ACHN (cell line): ENCODE measurements at places on chromosomes 11 and 22.

- no peak for DNase-seq
Measured at GRCh38 chr11:17439316-17439782, 37.3 kb downstream of the ABCC8 start.

GRCh38 chr11:79667380-79667779, 226.6 kb upstream of the TENM4 start:
- DNase-seq = no peak

- DNase-seq = no peak
Measured at GRCh38 chr11:122750049-122750448, 88.3 kb upstream of the CRTAM start.

DNA sequence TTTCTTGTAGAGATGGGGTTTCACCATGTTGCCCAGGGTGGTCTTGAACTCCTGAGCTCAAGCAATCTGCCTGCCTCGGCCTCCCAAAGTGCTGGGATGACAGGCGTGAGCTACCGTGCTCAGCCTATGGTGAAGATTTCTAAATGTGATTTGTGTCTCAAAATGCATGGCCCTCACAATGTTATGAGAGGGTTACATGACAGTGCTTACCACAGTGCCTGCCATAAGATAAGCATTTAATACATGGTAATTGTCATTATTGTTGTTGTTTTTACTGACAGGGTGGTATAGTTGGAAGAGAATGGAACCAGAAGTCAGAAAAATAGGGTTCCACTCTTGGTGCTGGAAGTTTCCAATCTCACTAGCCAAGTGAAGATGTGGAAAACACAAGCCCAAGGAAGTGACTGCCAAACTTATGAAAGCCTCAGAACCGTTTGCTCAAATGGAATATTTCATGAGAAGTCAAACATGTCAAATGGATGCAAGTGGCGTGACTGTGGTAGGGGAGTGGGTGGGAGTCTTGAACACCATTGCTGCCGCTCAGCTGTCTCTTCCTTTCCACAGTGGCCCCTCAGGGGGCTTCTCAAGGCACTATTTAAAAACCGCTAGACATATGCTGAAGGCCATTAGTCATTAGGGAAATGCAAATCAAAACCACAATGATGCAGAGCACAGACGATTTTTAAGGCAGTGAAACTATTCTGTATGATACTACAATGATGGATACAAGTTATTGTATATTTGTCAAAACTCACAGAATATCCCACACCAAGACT, 29.1 kb upstream of the LMO2 start:
- no peak for DNase-seq

- DNase-seq = peak; percentile 63
Measured at GRCh38 chr22:45263463-45264269, 21.1 kb upstream of the UPK3A start.

DNA sequence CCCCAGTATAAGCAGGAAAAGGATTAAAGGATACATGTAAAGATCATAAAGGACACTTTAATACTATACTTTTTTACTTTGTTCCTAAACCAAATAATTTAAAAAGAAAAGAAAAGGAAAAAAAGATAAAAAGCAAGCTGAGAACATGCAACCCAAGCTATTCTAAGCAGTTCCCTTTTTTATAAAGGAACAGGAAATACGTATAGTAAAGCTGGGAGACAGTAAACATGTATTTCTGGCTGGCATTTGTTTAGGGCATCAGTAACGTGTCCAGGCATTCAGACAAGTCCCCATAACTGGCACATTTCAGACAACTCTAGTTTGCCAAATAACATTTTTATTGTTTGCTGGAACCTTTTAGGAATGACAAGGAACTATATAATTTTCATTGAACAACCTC, 24.9 kb downstream of the BCO2 start:
- DNase-seq = no peak

- no peak for DNase-seq
Measured at GRCh38 chr11:87628957-87629356, 546.3 kb downstream of the RAB38 start.

- DNase-seq = no peak
Measured at GRCh38 chr11:14384338-14384737, 25.4 kb upstream of the RRAS2 start.

DNA sequence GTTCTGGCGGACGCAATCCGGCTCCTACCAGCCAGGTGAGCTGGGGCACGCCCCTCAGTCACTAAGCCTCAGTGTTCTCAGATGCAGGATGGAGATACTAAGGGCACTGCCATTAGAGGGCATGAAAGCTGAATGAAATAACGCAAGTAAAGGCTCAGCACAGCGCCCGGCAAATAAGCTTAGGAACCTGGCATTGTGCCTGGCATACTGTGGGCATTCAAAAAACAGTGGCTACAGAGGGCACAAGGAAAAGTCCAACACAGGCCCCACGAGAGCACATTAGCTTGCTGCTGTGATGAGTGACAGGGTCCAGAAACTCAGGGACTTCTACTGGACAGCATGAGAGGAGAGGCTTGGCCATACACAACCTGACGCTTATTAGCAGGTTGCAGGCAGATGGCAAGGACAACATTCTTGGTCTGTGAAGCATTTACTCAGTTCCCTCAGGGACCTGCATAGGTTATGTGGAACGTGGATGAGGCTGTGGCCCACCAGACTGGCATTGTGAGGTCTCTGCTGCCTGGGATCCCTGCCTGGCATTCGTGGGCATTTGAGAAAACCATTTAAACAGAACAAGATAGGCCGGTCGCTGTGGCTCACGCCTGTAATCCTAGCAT, 12.2 kb downstream of the TXN2 start:
- no peak for DNase-seq

DNA sequence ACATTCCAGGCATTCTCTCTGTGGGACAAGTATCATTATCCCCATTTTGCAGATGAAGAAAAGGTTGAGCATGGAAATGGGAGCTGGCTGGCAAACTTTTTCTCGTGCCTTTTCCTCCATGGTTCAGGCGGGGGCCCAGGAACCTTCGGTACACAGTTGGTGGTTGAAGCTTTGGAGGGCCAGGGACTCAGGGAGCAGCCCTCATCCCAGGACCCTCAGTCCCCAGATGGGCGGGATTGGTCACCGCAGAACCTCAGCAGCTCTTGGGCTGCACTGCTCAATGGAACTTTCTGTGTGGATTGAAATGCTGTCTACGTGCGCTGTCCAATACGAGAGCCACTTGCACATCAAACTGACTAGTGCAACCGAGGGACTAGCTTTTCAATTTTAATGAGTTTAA, 61.2 kb downstream of the TSPAN18 start:
- no peak for DNase-seq
